ENCODE measurements at places on chromosomes 16 and 17.

- DNase-seq: no peak
Measured at GRCh38 chr17:41773190-41773588, 13.3 kb downstream of the JUP start.

DNA sequence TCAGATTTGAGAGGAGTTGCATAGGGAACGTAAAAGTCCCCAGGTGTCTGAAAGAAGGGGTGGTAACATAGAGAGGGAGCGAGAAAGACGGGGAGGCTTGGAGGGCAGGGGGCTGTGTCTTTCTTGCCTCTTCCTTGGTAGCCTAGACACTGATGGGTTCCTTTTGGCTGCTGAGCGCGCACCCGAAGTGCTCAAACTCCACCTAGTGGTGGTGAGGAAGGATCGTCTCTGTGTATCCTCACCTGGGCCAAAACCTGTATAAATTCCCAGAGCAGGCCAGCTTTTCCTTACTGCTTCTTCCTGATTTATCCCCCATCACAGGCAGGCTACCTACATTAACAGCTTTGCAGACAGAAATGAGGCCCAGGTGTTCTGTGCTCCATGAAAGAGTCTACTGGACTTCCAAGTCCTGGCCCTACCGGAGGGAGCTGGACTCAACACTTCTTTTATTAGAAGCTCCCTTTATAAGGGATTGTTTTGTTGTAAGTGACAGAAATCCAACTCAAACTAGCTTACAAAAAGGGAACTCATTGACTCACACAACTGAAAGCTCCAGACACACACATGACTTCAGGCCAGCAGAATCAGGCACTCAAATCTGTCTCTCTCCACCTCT lies 5.5 kb upstream of the SLC25A35 start:
- DNase-seq: no peak

DNA sequence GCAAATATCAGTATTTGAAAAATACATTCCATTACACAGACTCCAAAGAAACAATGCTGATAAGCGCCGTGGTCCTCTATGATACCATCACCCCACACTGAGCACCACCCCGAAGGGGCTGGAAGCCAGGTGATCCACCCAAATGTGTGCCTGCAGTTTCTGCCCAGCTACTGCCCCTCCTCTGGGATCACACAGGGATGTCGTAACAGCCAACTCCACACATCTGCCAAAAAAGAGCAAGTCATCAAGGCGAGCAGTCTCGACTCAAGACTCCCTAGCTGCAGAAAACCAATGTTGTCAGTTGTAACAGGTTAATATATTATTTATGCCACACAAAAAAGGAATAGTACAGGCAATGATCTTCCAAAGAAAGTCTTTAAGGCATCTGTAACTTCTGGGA lies 21.0 kb downstream of the CYB5D2 start:
- DNase-seq: no peak

DNA sequence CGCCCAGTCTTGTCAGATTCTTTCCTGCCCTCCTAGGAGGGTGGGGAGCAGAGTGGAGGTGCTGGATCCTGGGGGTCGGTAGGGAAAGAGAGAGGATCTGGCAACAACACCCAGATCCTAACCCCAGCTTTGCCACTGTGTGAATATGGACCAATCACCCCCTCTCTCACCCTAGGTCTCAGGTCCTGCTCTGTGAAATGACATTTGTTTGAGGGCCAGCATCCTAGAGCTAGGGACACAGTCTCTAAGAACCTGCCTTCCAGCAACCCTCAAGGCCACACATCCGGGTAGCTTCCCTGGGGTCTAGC lies 28.4 kb upstream of the MAP3K14 start:
- no peak for DNase-seq

DNA sequence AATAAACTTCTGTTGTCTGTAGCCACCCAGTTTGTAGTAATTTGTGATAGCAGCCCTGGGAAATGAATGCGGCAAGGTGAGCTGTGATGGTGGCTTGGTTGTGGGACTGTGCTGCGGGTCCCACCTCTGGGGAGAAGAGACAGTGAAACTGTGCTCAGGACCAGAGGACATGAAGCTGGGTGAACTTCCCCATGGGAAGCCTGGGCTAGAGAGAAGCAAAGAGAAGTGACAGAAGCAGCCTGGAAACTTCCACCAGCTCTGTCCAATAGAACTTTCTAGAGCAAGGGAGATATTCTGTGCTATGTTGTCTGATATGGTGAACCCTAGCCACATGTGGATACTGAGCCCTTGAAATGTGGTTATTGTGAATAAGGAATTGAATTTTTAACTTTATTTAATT lies 51.5 kb upstream of the EMP2 start:
- no peak for DNase-seq

GRCh38 chr16:54287131-54288029 lies 793 bp upstream of the IRX3 start:
- DNase-seq: no peak

GRCh38 chr16:87060034-87060986 lies 256.9 kb downstream of the C16orf95 start:
- DNase-seq: no peak

- no peak for DNase-seq
Measured at GRCh38 chr17:80807882-80808281, 183.8 kb upstream of the CHMP6 start.

DNA sequence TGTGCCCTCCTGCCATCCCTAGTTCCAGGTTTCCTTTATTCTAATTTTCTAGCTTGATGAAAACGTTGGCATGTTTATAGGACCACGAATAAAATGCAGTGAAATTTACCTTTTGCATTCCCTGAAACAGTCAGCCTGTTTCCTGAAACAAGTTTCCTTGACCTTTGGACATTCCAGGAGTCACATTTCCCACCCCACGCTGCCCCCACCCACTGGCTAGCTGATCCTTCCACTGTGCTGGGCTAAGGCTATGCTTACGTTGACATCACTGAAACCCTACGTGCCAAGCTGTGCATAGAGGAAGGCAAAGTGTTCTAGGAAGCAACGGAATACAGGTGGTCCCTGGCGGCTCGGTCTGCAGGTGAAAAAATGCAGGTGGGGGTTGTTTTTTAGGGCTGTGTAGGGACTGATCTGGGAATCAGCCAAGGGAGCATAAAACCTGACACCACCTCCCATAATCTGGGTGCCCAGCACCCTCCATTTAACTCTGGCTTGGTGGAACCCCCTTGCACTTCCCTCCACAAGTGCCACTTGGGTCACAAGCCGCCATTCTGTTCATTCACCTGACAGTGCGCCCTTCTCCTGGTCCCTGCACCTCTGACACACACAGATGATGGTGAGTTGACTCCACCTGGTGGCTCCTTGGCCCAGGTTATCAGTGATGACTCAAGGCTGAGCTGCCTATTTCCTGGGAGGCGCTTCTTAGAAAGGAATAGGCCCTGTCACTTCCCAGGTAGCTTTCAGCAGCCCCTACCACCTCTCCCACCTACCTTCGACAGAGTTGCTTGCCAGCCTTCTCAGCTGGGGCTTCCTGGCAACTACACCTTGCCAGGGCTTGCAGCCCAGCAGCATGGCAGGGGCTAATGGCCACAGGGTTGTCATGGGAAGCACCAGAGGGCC lies 83.7 kb downstream of the N4BP1 start:
- DNase-seq: no peak

GRCh38 chr16:65744401-65744800 lies 622.1 kb upstream of the CDH5 start:
- DNase-seq: no peak

- DNase-seq: no peak
Measured at GRCh38 chr17:44830359-44831288, 537 bp upstream of the GJC1 start.

DNA sequence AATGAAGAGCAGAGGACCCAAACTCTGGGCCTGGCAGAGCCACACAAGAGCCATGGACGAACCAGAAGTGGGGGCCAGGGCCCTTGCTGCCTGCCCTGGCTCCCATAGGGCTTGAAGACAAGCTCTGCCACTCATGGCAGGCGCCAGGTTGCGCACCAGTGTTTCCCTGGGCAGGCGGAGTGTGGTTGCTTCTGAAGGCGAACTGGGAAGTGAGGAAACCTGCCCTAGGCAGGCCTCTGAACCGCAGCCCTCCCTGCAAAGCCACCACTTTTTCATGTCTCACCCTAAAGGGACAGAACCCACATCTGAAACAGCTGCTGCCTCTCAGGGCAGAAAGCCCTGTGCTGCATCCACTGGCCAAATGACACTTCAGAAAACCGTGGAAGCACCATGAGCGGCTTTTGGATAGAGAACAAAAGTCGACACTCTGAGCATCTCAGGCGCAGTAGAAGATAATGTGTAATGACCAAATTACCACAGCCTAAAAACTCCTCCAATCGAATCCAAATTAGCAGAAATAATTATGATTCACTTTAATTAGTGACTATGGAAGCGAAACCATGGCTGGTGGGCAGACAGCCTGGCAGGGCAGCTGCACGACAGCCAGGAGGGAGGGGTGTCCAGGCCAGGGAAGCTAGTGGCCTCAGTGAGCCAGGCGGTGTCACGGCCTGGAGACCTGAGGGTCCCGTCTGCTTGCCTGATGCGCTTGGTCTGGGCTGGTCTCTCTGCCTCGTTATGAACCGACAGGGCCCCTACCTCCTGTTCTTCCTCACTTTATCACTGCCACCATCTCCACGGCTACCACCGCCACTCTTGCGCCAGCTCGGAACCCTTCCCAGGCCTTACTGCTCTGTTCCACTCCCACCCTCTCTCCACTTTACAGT lies 59.1 kb downstream of the PRMT7 start:
- DNase-seq: no peak

- DNase-seq: no peak
Measured at GRCh38 chr17:42321555-42321954, 33.3 kb downstream of the STAT5A start.

DNA sequence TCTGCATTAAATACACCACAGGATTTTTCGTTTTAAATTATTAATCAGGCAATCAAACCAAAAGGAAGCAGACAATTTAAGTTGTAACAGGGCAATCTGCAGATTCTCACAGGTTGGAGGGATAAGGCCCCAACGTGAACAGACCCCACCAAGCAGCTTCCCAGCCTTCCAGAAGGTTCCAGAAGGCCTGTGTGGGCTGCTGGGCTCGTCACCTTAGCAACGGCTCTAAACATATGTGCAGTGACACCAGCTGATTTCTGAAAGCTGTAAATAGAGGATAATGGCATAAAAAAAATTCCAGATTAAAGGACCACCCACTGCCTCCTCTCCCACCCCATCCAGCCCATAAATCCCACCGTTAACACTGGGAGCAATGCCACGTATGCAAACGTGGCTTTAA lies 123.8 kb downstream of the ZNF778 start:
- no peak for DNase-seq

DNA sequence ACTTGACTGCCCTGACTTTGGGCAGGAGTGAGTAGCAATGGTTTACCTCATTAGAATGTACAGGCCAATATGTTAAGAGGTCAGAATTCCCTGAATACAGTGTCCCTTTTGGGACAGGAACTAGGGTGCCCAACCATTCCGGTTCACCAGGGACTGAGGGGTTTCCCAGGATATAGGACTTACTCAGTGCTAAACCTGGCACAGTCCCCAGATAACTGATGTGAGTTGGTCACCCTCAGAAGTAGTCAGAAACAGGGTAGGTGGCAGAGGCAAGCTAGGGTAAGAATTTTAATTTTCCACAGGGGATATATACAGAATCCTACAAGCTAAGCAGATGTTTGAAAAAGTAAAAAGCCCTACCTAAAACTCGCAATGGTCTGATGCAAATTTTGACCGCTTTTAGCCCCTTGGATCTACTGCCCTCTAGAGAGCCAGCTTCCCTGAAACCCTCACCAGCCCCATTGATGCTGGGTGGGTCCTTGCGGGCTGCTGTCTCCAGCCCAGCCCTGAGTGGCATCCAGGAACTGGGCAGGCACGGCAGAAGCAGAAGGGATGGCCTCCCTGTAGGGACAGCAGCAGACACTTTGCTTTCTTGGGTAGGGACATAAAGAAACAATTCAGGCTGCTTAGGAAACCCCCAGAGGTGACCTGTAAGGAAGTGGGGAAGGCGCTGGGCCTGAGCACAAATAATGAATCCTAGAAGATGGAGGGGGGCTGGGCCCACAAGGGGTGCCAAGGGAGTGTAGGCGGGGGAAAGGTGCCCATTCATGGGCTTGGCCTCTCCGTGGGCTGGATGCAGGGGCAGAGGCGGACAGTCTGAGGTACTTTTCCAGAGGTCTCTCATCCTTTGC lies 434.8 kb downstream of the SLC39A11 start:
- no peak for DNase-seq

- DNase-seq: no peak
Measured at GRCh38 chr16:57026778-57027062, 37.4 kb downstream of the NLRC5 start.

DNA sequence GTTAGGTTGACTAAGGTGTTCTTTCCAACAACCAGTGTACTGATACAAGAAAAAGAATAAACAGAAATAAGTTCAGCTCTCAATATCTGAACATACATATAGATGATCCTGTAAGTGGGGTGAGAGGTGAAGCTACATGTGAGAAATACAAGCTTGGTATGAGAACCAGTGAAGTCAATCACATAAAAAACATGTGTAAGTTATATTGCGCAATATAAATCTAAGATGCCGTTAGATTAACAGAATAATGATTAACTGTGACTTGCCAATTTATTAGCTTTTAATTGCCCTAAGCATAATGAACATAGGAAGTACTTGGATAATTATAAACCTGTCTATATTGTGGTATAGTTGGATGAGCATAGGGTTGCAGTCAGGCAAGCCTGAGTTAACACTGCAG lies 1597.1 kb upstream of the GOT2 start:
- DNase-seq: no peak

DNA sequence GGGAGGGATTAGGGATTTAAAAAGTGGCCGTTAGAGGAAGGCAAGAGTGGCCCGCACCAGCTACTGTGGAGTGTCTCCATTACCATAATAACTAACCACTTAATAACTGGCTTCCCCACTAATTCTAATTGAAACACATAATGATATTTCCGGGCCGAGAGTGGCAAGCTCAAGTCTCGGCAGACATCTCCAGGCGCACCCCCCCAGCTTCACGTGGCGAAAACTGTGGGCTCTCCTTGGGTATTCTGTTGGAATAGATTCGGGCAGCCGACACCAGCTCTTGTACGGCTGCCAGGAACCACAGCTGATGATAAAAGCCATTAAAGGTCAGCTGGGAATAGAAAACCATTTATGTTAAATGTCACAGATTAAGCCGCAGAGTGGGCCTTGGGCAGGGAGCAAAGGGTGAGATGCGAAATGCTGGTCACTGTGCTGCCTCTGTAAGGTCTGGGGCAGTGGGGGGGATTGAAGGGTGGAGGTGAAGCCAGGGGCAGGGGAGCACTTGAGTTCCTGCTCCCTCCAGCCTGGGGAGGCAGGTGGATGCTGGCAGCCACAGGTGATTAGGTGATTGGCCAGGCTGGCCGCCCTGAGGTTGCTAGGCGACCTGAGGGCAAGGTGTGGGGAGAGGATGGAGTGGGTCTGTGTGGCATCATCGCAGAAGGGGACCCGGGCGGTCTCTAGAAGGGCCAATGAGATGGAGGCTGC lies 115.6 kb upstream of the SDK2 start:
- DNase-seq: no peak

GRCh38 chr16:20884240-20884556 lies 16.0 kb downstream of the DCUN1D3 start:
- no peak for DNase-seq
